AML-193 (cell line): ENCODE measurements at places on chromosomes 11 and 22.

GRCh38 chr11:61656347-61657077, 23.7 kb upstream of the DAGLA start:
- DNase-seq = no peak

GRCh38 chr11:75423721-75424120, 9.3 kb downstream of the KLHL35 start:
- DNase-seq = no peak

- DNase-seq = no peak
These were observed 40.0 kb downstream of the NEU3 start for GRCh38 chr11:75028724-75029123.

GRCh38 chr11:2462986-2463765, 18.4 kb downstream of the KCNQ1 start:
- DNase-seq = no peak
